Foreskin fibroblast (primary cell): ENCODE measurements at places on chromosomes 2 and 18.

GRCh38 chr2:239002954-239003623 lies 155.2 kb downstream of the TWIST2 start:
- peak; percentile 78 for DNase-seq

GRCh38 chr18:44039826-44040225 lies 640.9 kb upstream of the SETBP1 start:
- DNase-seq: no peak

DNA sequence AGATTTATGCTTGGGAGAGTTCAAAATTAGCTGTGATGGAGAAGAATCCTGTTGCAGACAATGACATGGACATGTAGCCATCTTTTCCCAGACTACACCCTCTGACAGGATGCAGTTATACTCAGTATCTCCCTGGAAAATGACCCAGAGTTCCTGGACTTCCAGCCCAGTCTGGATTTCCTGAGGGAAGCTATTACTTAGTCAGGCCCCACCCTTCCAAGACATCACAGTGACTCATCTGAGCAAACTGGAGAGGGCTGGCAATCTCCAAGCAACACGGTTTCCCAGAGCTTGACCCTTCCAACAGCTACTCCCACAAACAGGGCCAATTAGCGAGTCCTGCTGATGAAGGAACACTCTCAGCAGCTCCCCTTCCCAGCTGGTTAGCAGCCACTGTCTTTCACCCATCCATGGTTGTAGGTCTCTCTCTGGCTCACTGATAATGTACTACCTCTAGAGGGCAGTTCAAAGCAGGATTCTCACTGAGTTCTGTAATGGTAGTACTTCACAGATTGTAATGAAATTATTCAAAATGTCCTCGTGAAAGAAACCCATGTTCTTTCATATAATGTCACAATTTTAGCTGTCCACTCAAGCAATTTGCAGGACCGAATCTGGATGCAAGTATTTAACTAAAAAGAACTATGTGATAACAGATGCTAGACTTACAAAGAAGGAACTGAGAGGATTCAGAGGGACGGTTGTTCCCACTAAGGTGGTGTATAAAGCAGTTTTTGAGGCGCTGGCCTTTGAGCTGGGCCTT lies 110.2 kb downstream of the MDH1 start:
- peak; percentile 94 for DNase-seq

DNA sequence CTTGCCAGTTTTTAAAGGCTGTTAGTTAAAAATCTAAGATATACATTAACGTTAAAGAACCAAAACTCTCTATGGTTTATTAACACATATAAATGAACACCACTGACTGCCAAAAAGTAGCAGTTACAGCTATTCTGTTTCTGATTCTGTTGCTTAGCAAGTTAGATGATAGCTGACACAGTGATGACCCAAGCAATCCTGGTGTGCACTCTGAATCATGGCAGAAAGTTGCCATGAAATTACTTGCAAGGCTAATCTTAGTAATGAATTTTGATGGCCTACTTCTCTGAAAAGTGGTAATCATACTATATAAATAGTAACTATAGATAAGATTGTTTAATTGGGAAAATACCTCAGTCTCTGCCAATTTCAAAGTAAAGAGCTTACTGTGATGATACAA lies 57.7 kb downstream of the ROCK2 start:
- peak; percentile 50 for DNase-seq

- no peak for DNase-seq
Observed at GRCh38 chr2:177343773-177344172, 48.8 kb upstream of the AGPS start.

DNA sequence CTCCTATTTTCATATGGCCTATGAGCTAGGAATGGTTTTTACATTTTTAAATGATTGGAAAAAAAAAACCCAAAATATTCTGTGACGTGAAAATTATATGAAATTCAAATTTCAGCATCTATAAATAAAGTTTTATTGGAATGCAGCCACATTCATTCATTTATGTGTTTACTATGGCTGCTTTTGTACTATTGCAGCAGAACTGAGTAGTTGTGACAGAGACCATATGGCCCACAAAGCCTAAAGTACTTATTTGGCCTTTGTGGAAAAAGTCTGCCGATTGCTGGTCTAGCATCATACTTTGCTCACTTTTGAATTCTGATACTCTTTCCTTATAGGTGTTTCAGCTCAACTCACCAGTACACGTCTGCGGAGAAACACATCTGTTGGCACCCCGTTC lies 39.0 kb downstream of the MYO3B start:
- no peak for DNase-seq

DNA sequence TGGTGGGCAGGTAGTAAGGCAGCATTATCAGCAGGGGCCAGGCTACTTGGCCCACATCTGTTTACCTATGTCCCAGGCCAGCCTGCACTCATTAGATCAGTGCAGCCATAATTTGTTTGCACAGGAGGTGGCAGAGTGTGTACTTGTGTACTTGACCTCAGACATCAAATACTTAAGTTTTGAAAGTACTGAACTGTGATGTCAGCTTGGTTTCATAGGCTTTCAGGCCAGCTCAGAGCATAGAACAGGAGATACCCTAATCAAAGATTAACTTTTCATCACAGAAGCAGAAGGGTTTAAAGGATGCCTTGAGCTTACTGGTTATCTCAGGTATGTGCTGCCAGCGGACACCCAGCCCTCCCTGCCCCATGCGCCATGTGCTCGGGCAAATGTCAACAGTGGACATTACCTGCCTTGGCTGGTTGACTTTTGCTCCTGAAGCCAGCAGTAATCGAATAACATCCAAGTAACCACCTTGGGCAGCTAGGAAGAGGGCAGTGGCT lies 33.2 kb downstream of the ANKRD29 start:
- no peak for DNase-seq

DNA sequence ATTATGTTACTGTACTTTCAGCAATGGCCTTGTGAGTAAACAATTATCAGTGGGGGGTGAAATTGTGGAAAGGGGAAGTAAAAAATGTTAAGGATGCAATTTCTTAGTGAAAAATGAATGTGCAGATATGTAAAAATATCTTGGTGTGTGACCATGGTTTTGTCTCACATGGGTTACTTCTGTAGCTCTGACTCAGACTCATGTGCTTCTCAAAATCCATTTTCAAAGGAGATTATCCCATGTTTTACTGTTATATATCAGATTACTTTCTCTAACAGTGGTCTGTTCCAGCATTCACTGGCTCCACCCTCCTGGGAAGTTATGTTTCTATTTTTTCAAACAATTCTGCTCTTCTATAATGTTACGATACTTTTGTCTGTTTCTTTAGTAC lies 298.2 kb upstream of the COL3A1 start:
- DNase-seq: peak; percentile 45

- DNase-seq: peak; percentile 92
Observed at GRCh38 chr18:57803103-57803969, at the start of gene ATP8B1. TSS of gene ATP8B1 (minus strand) at chr18:57803315. CDS start at chr18:57731807, 71,508 bp downstream.

DNA sequence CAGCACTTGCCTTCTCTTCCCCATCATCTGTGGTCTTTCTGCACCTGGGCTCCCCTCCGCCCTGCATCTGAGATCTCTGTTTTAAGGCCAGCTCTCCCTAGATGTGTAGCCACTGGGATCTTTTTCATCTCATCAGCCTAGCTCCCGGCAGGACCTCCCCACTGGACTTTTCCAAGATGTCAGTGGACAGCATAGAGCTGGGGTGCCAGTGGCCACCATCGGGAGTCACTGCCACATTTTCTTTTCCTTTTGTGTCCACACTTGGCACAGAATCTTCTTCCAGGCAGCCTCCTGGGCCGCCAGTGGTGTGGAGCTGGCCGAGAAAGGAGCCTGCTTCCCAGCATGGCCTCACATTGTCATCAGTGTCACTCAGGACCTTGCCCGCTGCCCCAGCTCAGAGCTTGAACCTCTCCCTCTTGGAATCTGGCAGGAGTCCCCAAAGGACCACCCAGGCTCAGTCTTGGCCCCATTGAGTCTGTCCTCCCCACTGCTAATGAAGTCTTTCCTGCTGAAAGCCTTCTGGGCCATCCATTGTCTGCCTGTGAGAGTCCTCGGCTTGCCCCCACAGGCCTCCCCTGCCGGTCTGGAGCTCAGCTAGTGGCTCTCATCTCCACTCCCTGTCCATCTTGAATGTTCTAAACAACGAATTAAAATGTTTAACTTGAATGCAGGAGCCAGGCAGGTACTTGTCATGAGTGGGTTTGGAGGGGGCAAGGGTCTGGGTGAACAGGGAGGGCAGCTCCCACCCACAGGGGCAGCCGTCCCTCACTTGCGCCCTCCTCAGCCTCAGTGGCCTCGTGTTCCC lies 324.4 kb downstream of the GBX2 start:
- DNase-seq: no peak

DNA sequence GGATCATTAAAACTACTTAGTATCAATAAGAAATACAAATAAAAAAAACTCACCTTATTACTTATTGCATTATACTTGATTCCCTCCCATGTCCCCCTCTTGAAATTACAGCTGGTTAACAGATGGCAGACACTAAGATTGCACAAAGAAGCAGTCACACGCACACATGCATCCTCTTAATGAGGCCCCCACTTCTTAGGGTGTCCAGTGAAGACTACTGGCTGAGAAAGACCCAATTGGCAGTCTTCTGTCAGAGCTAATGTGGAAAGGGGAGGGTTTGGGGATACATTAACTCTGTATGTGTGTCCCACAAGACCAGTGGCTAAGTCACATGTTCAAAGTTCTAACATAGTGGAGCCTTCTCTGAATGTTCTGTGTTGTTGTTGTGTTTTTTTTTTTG lies 210.7 kb downstream of the MTX2 start:
- DNase-seq: no peak

- DNase-seq: no peak
Observed at GRCh38 chr2:25280051-25280687, 61.6 kb downstream of the DNMT3A start.

DNA sequence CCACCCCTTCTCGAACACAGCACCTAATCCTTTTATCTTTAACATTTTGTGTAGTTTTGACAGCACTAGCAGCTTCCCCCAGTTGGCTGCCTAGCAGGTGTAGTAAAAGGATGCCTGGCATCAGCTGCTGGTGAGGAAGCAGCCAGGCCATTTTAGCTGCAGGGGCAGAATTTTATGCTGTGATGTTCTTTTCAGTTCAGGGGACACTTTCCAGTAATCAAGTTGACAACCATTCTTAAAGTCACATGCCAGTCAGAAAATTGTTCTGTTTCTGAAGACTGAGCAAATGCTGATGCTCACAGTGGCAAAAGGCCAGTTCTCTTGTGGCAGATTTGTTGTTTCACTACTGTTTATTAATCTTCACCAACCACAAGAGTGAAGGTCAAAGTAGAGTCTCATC lies 570.8 kb downstream of the CCDC85A start:
- no peak for DNase-seq

DNA sequence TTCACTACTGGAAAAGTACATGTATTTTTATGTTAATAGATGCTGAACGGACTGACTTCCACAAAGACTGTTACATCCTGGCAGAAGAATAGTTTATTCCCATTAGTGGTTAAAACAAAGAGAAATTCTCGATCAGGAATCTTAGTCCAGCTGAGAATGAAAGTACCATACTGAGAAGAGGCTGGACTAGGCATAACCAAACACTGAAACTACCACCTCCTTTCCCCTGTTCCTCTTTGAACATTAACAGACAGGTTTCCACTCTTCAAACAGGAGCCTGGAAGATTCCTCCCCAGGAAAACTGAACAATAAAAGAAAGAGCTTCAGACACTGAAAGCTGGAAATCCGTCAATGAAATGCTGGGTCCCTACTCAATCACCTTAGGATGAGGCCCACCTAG lies 25.8 kb downstream of the LDAH start:
- no peak for DNase-seq

- no peak for DNase-seq
Observed at GRCh38 chr2:219445220-219445640, 10.6 kb downstream of the SPEG start.

DNA sequence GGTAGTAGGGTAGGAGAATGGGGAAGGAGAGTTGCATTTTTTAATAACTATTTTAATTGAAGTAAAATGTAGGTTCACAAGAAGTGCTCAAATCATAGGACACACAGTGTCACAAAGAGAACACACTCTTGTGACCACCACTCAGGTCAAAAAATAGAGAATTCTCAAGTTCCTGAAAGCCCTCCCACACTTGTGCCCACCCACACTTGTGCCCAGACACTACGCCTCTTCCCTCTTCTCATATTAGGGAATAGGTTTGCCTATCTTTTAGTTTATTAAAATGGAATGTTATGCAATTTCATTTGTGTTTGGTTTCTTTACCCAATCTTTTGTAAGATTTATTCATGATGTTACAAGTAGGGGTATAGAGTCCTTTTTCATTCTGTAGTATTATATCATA lies 67.2 kb downstream of the UGGT1 start:
- DNase-seq: no peak

GRCh38 chr2:58339548-58340243 lies 98.6 kb upstream of the FANCL start:
- DNase-seq: no peak

GRCh38 chr2:65320042-65320725 lies 92.6 kb downstream of the ACTR2 start:
- peak; percentile 90 for DNase-seq

DNA sequence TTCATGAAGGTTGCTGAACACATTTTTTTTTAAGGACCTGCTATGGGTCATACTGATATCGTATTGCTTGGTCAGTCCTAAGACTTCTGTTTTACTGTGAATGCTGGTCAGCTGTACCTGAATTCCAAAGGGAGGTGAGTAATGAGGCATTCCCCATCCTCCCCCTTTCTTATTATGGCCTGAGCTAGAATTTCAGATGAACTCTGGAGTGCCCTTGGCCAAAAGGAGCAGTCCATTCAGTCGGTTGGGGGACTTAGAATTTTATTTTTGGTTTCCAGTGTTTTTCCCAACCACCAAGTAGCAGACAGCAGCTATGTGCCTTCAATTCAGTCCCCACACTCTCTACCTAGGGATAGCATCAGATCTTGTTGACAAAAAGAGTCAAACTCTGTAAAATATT lies 26.9 kb upstream of the PDCL3 start:
- no peak for DNase-seq

DNA sequence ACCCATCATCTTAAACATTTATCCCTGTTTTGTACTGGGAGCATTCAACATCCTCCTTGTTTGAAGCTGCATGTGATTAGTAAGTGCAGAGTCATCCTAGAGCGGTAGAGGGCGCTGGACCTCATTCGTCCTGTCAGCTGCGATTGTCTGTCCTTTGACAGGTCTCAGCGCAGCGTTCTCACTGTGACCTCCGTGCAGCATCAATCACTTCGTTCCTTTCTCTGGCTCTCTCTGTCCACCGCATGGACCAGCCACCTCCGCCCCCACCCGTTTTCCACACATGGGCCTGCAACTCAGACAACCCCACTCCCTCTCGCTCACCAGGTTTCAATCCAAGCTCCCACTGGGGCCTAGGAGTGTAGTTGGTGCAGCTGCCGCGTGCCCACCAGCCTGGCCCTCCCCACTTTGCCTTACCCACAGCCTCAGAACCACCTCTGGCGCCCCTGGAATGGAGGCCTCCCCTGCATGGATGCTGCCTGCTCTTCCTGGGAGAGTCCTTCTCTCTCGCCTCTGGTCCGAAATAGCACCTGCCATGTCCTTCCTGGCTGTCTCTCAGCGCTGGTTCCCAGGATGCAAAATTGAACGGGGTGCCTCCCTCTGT lies 90.5 kb downstream of the NDUFA10 start:
- DNase-seq: peak; percentile 44

DNA sequence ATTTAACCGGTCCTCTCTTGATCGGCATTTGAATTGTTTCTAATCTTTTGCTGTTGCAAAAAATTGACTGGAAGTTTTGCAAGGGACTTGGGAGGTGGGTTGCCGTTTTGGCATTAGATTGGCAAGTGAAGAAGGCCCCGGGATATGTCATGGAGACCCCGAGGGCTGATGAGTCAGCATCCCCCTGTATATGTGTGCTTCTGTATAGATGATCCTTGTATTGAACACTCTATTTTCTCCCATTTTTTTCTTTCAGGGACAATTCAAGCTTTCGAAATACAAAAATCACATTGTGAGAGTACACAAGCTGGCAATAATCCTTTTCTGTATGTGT lies 30.1 kb downstream of the EIF4E2 start:
- DNase-seq: no peak
